ENCODE measurements at places on chromosomes 4 and X.

GRCh38 chr4:84579403-84579776, 3.5 kb upstream of the CDS1 start:
- peaks cover 46% of the 10 kb centered on the region for H3K27me3 ChIP-seq
- H3K4me3 ChIP-seq: no peak overlapping the region
- H3K27ac ChIP-seq: no peak overlapping the region

- no peak overlapping the region for H3K4me3 ChIP-seq
- H3K36me3 ChIP-seq: no peaks in the 10 kb centered on the region
- no peak for DNase-seq
- no peaks in the 10 kb centered on the region for H3K4me1 ChIP-seq
- peaks cover 9% of the 10 kb centered on the region for H3K27me3 ChIP-seq
Measured at GRCh38 chr4:114251020-114251419, 271.6 kb upstream of the ARSJ start.

DNA sequence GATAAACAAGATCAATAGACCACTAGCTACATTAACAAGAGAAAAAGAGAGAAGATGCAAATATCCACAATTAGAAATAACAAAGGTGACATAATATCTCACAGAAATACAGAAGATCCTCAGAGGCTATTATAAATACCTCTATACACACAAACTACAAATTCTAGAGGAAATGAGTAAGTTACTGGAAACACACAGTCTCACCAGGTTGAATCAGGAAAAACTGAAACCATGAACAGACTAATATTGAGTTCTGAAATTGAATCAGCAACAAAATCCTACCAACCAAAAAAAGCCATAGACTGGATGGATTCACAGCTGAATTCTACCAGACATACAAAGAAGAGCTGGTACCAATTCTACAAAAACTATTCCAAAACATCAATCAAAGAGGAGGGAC, 211.8 kb upstream of the CPEB2 start:
- no peak overlapping the region for H3K4me3 ChIP-seq
- peaks cover 39% of the 10 kb centered on the region for H3K27me3 ChIP-seq
- no peaks in the 10 kb centered on the region for H3K36me3 ChIP-seq
- no peak for DNase-seq

- no peak overlapping the region for H3K27ac ChIP-seq
- H3K4me1 ChIP-seq: no peaks in the 10 kb centered on the region
- DNase-seq: no peak
Measured at GRCh38 chr4:153209410-153209809, 5.2 kb downstream of the TRIM2 start.

DNA sequence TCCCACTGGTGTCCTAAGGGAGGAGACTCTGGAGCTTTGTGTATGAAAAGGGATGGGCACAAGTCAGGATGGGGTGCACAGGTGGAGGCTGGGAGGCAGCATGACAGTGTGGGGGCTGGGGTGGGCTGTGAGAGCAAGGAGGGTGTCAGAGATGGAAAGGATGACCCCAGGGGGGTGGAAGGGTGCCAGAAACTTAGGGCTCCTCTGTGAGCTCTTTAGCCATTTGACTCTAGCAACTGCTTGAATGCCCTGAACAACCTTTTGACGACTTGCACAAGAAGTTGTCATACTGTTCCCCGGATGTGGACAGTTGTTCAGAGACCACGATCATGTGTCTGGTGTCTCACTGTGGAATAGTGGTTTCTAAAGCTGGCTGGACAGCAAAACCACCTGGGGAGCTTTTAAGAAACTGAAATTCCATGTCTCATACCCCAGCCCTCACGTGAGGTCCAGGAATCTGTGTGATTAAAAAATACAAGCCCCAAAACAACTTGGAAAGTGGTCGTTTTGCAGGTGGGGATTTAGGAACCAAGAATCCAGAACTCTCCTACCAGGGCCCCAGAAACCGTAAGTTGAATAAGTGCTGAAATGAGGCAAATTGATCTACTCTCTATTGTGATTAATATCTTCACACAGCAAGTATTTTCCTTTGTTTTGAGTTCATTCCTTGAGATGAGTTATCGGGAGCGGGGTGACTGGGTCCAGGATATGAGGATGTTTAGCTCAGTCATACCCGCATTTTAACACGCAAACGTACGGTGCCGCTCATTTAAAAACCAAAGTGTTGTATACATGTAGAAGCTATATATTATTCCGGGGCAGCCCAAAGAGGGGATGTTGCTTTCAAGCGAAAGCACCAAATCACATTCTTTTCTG, 3.4 kb downstream of the RHOH start:
- H3K36me3 ChIP-seq: peaks cover 81% of the 10 kb centered on the region
- peak overlapping the region; percentile 100 for H3K27ac ChIP-seq
- DNase-seq: peak; percentile 61
- peak overlapping the region; percentile 100 for H3K4me3 ChIP-seq
- H3K27me3 ChIP-seq: no peaks in the 10 kb centered on the region

- no peak for DNase-seq
- H3K4me1 ChIP-seq: no peaks in the 10 kb centered on the region
- peaks cover 25% of the 10 kb centered on the region for H3K27me3 ChIP-seq
- H3K36me3 ChIP-seq: no peaks in the 10 kb centered on the region
- no peak overlapping the region for H3K27ac ChIP-seq
- H3K4me3 ChIP-seq: no peak overlapping the region
Measured at GRCh38 chr4:78207951-78208350, 150.8 kb downstream of the FRAS1 start.

DNA sequence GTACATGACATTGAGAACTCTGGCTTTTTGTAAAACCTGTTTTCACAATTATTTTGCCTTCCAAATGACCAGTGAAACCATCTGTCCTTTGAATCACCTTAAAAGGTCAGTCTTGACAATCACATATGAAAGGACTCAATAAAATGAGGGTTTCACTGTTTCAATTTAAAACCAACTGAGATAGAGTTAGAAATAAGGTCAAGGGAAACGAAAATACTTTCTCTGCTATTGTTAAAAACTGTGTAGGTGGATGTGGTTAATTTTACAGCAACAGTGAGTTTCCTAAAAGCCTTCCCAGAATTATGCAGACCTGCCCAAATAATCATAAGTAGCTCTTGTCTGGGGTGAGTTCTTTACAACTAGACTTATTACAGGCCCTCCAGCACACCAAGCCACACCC, 839.9 kb downstream of the RAB28 start:
- no peaks in the 10 kb centered on the region for H3K4me1 ChIP-seq
- H3K27me3 ChIP-seq: no peaks in the 10 kb centered on the region
- no peak overlapping the region for H3K4me3 ChIP-seq
- no peaks in the 10 kb centered on the region for H3K36me3 ChIP-seq

DNA sequence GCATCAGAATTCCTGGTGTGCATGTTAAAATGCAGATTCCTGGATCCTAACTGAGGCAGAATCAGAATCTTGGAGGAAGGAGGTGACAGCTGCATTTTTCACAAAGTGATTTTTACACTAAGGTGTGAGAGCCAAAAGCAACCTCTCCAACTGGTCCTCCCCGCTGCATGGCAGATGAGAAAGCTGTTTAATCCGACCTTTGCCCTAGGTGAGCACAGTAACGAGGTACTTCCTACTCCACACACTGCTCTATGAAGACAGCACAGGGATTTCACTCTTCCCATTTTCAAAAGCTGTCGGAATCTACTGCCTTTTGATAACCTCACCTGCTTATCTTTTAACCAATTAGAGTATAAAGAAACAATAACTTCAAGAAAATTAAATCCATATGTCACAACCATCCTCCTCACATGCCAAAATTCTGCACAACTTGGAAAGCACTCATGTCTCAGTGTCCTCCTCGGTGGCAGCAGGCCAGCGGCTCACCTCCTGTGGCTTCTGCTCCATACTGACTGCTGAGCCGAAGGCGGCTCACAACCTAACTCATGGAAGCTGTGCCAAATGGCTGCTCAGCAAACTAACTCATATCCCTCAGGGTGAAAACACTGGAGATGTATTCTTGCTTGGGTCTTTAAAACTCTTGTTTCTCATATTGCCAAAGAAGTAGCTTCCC, 3.6 kb downstream of the CASP6 start:
- H3K4me3 ChIP-seq: no peak overlapping the region
- no peak for DNase-seq
- no peaks in the 10 kb centered on the region for H3K27me3 ChIP-seq
- peak overlapping the region; percentile 21 for H3K27ac ChIP-seq
- peaks cover 20% of the 10 kb centered on the region for H3K36me3 ChIP-seq
- H3K4me1 ChIP-seq: peaks cover 49% of the 10 kb centered on the region

- H3K27ac ChIP-seq: no peak overlapping the region
- no peak overlapping the region for H3K4me3 ChIP-seq
- no peaks in the 10 kb centered on the region for H3K27me3 ChIP-seq
- H3K4me1 ChIP-seq: peaks cover 4% of the 10 kb centered on the region
- DNase-seq: no peak
Measured at GRCh38 chr4:20878806-20879205, 178.5 kb downstream of the PACRGL start.
